CD4-positive, alpha-beta T cell treated with Interleukin-1 beta for 1 hour (primary cell): ENCODE measurements at places on chromosomes 2 and 18.

- no peak for DNase-seq
Observed at GRCh38 chr2:170465241-170465640, 249.9 kb upstream of the SP5 start.

- no peak for DNase-seq
Observed at GRCh38 chr2:126270587-126270986, 385.4 kb upstream of the GYPC start.

GRCh38 chr2:210546424-210547208 is 9.8 kb upstream of the CPS1 start:
- no peak for DNase-seq

- DNase-seq, result no peak
Observed at GRCh38 chr2:128425216-128425615, 106.5 kb upstream of the HS6ST1 start.

- no peak for DNase-seq
Observed at GRCh38 chr18:59268721-59269562, 4.3 kb downstream of the RAX start.

DNA sequence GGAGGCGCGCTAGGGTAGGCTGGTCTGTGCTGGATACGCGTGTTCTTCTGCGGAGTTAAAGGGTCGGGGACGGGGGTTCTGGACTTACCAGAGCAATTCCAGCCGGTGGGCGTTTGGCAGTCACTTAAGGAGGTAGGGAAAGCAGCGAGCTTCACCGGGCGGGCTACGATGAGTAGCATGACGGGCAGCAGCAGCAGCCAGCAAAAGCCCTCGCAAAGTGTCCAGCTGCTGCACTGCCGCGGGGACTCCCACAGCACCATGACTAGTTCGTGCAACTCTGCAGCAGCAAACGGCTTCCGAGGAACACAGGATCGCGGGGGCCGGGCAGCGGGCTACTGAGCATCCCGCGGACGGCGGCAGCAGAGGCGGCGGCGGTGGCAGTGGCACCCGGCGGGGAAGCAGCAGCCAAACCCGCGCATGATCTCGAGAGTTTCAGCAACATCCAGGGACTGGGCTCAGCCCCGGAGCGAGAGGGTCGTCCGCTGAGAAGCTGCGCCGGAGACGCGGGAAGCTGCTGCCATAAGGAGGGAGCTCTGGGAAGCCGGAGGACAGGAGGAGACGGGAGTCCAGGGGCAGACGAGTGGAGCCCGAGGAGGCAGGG is 368 bp downstream of the TMEFF2 start:
- peak; percentile 2 for DNase-seq

DNA sequence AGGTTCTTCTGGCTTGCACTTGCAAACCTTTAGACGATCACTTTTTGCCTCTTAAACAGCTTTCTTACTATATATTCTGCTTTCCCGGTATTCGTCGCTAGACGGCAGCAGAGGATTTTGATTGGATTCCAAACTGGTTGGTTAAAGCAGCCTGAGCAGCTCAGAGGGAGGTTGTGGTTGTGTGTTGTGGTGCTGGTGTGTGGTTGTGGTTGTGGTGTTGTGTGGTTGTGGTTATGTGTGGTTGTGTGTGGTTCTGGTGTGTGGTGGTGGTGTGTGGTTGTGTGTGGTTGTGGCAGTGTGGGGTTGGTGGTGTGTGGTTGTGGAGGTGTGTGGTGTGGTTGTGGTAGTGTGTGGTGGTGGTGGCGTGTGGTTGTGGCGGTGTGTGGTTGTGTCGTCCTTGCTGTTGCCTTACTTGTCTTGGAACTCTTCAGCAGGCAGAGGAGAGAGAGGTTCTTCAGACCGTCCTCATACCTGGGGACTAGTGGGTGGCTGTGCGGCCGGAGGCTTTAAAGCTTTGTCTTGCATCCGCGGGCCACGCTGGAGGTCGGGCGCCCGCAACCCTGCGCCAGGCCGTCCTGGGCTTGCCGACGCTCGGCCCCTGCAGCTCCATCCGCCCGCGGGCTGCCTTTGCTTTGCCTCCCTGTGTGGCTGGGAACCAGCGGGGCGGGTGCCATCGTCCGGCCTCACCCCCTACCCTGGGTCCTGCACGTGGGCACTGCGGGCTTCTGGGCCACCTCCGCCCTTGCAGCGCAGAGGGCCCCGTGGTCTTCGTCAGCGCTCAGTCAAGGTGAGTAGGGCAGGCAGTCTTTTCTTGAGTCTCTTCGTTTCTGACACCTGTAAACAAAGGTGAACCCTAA is 190.8 kb downstream of the ARHGAP28 start:
- DNase-seq, result no peak

- no peak for DNase-seq
Observed at GRCh38 chr2:162182395-162182794, 30.3 kb upstream of the GCG start.

DNA sequence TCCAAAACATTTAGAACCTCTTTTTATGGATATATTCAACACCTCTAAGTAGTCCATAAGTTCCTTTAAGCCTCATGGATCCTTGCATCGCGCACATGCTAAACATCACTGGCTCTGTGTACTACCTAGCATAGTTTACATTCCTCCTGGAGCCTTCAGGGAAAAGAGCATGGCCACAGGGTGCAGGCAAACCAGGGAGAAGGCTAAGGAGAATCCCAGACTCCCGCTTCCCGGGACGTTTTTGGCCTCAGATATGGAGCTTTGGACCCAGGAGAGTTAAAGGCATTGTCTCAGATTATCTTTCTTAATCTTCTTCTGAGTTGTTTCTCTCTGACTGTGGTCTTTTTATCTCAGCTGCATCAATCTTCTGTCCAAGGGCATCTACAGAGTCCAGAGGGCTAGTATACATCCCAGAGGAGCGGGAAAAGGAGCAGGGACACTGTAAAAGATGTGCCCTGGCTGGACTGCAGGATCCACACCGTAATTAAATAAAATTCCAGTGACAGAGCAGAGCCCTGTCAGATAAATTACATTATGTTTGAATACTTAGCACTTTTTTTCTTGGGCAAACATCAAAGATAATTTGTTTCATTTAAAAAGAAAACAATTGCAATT is 36.9 kb downstream of the RIT2 start:
- no peak for DNase-seq

DNA sequence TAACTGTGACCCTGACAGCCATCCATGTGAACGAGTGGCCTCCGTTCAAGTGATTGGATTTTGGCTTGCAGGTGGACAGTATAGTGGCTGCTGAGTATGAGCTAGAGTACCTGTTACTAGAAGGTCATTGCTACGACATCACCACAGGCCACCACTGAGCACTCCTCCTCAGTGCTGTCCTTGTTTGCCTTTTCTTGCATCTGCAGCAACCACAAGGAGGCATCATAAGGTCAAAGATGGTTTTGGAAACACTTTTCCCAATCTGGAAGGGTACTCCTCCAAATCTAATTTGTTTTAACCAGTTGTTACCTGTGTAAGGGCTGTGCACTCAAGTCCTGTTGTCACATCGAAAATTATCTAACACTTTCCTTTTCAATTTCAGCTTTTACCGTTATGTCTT is 81.2 kb downstream of the UGGT1 start:
- no peak for DNase-seq

- no peak for DNase-seq
Observed at GRCh38 chr2:153136216-153136615, 342.3 kb downstream of the RPRM start.

GRCh38 chr2:30511122-30512083 is 64.4 kb downstream of the LCLAT1 start:
- DNase-seq, result no peak

GRCh38 chr2:134312482-134312881 is 58.6 kb downstream of the MGAT5 start:
- DNase-seq, result no peak

GRCh38 chr2:127674241-127675209 is 805 bp downstream of the LIMS2 start:
- DNase-seq, result no peak

DNA sequence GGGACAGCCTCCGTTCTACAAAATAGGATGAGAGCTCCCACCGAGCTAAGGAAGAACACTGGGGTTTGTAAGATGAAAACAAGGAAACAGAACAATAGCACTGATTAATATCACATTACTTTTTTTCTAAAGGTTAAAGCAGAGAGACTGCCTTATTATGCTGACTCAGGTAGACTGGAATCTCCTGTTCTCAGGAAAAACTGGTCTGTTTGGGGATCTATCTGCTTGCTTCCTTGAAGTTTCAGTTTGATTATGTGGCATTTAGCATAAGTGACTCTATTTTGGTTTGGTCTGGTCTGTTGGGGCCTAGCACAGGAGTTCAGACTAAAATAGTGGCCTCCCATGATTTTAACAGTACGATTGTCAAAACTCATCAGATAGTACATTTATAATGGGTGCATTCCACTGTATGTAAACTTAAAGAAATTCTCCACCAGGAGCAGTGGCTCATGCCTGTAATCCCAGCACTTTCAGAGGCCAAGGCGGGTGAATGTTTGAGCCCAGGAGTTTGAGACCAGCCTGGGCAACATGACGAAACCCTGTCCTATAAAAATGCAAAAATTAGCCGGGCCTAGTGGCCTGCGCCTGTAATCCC is 64.1 kb upstream of the NDUFV2 start:
- DNase-seq, result no peak

DNA sequence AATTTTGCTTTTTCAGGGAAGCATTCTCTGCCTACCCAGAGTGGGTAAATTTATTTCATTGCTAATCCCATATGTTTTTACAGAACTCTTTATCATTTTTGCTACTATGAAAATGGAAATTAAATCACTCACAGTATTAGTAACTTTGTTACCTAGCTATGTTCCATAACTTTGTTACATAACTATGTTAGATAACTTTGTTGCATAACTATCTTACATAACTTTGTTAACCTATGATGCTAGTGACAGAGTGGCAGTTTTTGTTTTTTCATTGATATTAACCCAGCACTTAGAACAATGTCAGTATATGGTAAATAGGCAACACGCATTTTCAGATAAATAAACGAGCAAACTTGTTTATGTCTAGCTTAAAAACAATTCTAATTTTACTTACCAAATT is 286.6 kb downstream of the LRP1B start:
- DNase-seq, result no peak

- DNase-seq, result peak; percentile 12
Observed at GRCh38 chr2:70475266-70475665, 78.4 kb downstream of the TGFA start.

- DNase-seq, result no peak
Observed at GRCh38 chr2:109216332-109216731, 87.3 kb downstream of the SH3RF3 start.

GRCh38 chr2:38116762-38117161 is 40.8 kb upstream of the CYP1B1 start:
- no peak for DNase-seq

DNA sequence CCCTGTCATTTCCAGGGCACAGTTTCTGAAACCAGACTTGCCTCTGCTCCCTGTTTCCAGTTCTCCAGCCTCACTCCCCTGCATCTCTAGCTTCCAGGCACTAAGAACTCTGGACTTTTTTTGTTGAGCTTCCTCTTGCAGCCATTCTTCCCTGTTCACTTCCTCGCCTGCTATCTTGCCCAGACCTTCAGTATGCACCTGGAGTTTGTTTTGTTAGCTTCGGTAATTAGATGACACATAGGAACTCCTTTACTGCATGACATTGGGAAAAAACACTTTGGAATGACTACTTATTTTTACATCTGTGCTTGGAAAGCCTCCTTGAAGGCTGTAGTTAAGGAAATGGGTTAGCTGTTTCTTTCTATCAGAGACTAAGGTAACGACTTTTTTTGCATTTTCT is 35.2 kb downstream of the OTOF start:
- DNase-seq, result no peak

GRCh38 chr2:219116776-219117646 is 43.6 kb downstream of the NHEJ1 start:
- DNase-seq, result no peak

DNA sequence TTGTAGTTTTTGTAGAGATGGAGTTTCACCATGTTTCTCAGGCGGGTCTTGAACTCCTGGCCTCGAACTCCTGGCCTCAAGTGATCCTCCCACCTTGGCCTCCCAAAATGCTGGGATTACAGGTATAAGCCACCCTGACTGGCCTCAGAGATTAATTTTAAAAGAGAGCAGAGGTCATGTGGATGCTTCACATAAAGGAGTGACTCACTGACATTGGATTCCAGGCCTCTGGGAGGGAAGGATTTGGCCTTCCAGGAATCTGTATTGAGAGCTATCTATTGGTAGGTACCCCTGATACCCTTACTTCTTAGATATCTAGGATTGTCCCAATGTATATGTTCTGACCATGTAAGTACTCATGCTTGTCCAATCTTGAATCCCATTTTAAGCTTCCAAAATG is 138.4 kb downstream of the FAM161A start:
- DNase-seq, result no peak

GRCh38 chr2:206001912-206002311 is 84.1 kb downstream of the INO80D start:
- no peak for DNase-seq

DNA sequence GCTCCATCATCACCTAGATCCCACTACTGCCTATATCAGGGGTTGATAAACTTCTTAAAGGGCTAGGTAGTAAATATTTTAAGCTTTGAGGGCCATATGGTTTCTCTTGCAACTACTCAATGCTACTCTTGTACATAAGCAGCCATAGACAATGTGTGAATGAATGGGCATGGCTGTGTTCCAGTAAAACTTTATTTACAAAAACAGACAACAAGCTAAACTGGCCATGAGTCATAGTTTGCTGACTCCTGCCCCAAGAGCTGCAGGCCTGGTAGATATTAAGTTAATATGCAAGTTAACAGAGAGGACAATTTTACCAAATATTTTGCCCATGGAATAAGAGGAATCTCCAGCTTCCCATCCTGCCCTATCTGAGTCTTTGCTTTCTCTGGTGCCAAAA is 29.8 kb upstream of the MYO3B start:
- no peak for DNase-seq

- DNase-seq, result no peak
Observed at GRCh38 chr2:46029332-46029811, 267.8 kb upstream of the EPAS1 start.

DNA sequence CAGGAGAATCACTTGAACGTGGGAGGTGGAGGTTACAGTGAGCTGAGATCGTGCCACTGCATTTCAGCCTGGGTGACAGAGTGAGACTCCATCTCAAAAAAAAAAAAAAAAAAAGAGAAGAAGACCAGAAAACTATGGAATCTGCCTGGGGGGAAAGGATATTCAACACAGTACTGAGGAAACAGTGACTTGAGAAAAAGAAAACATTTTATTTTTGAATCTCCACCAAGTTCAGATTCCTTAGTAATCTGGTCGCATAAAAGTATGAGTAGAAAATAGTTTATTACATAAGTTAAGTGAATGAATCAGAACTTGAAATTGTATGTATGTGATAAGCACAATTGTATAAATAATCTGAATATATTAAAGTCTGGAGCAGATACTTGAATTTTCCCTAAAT is 13.0 kb upstream of the HAT1 start:
- no peak for DNase-seq

DNA sequence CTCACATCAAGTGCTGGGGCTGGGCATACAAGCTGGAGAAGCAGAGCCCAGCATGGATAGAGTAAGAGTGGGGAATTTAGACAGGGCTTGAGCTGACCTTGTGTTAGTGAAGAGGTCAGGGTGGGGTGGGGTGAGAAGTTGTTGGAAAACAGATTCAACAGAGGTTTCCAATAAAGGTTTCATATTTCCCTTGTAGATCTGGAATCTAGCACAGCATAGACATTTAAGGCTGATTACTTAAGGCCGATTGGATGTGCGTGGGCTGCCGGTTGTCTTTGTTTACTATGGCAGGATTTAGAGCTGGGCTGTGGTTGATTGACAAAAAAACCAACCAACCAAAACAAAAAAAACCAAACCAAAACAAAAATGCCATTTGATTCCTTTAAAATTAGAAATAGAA is 114.9 kb upstream of the SEC11C start:
- DNase-seq, result no peak
